ENCODE measurements at places on chromosomes 2 and 18.
A peak's percentile ranks its signal among the peaks of the same experiment; 100 is the strongest.

DNA sequence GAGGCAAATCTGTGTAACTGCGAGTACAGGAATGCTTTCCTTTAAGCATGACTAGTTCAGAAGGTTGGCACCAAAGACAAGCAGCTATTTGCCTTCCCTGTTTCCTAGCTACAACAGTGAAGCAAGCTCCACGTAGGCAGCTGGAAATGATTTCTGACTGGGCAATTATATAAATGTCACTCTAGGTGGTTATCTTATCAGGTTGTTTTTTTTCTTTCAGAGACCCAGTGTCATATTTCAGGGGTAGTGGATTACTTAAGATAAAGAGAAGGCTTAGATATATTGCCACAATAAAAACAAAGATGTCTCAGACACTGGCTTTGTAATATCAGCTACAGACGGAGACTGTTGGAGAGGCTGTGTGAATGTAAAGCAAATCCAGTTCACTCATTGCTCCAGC is 748.9 kb upstream of the NXPH2 start:
- no peak for DNase-seq
- no peaks in the 10 kb centered on the region for H3K4me1 ChIP-seq
- no peaks in the 10 kb centered on the region for H3K27me3 ChIP-seq
- no peaks in the 10 kb centered on the region for H3K36me3 ChIP-seq

GRCh38 chr2:48504647-48505327 is 25.2 kb upstream of the STON1 start:
- peaks cover 15% of the 10 kb centered on the region for H3K4me1 ChIP-seq
- DNase-seq = no peak
- no peaks in the 10 kb centered on the region for H3K27me3 ChIP-seq
- H3K4me3 ChIP-seq = no peak overlapping the region

GRCh38 chr2:214575030-214575429 is 164.2 kb downstream of the VWC2L start:
- H3K4me3 ChIP-seq = no peak overlapping the region
- H3K27ac ChIP-seq = no peak overlapping the region
- H3K36me3 ChIP-seq = no peaks in the 10 kb centered on the region
- no peaks in the 10 kb centered on the region for H3K27me3 ChIP-seq
- DNase-seq = no peak

GRCh38 chr18:47184419-47185050 is 8.4 kb upstream of the IER3IP1 start:
- no peak overlapping the region for H3K27ac ChIP-seq
- no peak for DNase-seq
- H3K27me3 ChIP-seq = peaks cover 6% of the 10 kb centered on the region
- H3K36me3 ChIP-seq = no peaks in the 10 kb centered on the region
- H3K4me3 ChIP-seq = no peak overlapping the region
- H3K4me1 ChIP-seq = no peaks in the 10 kb centered on the region

GRCh38 chr2:236632295-236633218 is 62.9 kb downstream of the ACKR3 start:
- H3K4me3 ChIP-seq = no peak overlapping the region
- no peak overlapping the region for H3K27ac ChIP-seq
- H3K27me3 ChIP-seq = no peaks in the 10 kb centered on the region
- no peaks in the 10 kb centered on the region for H3K36me3 ChIP-seq
- DNase-seq = no peak

DNA sequence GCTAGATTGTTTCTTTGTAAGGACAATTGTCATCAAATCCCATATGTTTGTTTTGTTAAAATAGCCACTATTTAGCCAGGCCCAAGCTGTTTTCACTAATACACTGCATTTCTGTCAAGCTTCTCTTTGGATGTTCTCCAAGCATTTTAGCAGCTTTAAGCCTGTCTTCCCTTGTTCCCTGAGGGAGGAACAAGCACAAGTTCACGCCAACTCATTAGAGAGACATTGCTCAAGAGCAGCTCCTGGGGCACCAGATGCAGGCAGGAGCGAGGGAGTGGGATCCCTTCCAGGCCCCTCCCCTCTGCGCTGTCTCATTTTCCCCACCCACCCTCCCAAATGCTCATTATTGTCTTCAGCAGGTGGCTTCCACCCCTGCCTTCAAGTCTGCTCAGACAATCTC is 32.6 kb upstream of the PPP3R1 start:
- no peak overlapping the region for H3K27ac ChIP-seq
- no peaks in the 10 kb centered on the region for H3K36me3 ChIP-seq
- no peak for DNase-seq
- H3K4me1 ChIP-seq = no peaks in the 10 kb centered on the region

DNA sequence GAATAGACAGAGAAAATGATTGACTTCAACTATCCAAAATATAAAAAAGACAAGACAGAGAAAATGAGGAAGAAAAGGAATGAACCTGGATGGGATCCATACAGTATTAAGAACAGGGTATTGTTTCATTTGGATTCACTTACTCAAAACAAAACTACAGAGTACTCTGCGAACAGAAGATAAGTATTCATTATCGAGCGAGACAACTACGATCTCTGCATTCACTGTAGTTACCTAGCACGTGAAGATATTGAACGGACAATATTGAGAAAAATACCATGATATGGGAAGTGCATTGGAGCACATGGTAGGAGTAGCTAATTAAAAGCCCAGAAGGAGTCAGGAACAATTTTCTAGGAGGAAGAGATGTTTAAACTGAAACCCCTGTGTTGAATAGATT is 1.0 kb upstream of the ORC2 start:
- peaks cover 28% of the 10 kb centered on the region for H3K4me1 ChIP-seq
- peaks cover 21% of the 10 kb centered on the region for H3K36me3 ChIP-seq

DNA sequence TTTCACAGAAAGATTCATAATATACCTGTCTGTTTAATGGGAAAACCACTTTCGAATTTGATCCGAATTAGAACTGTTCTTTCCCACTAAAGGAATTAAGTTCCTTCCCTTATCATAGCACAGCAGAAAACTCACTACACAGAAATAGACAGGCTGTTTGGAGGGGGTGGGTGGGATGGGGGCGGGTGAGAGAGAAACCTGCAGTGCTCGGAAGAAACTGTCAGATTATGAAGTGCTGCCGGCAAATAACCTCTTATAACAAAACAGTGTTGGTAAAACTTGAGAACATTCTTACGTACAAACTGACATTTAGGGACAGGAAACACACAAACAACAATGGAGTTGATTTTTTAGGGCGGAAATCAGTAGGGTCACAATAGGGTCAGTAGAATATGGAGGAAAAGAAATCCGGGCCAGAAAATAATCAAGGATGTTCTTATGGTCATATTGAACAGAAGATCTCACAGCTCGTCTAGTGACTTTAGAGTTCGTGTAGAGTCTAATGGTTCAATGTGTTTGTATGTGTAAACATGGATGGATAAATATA is 756.0 kb upstream of the LRATD1 start:
- no peak overlapping the region for H3K4me3 ChIP-seq
- DNase-seq = no peak
- no peaks in the 10 kb centered on the region for H3K4me1 ChIP-seq
- H3K36me3 ChIP-seq = no peaks in the 10 kb centered on the region
- H3K27me3 ChIP-seq = no peaks in the 10 kb centered on the region
- no peak overlapping the region for H3K27ac ChIP-seq

DNA sequence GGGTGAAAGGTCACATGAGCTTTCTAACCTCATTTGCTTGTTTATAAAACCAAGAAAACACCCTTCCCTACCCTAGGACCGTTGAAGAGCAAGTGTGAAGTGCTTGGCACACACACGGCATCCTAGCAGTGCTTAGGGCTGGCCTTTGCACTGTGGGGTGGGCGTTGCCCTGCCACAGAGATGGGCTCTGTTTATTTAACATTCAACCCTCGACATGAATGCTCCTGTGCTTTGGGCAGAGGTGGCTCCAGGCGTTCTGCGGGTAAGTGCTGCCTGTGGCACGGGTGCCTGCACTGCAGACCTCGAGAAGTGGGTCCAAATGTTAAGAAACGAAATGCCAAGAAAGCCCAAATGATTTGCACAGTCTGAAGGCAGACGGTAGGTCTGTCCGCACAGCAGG is 170.1 kb downstream of the FHOD3 start:
- DNase-seq = no peak
- H3K27me3 ChIP-seq = no peaks in the 10 kb centered on the region
- no peaks in the 10 kb centered on the region for H3K4me1 ChIP-seq
- no peaks in the 10 kb centered on the region for H3K36me3 ChIP-seq

- peaks cover 14% of the 10 kb centered on the region for H3K4me1 ChIP-seq
- H3K27ac ChIP-seq = peak overlapping the region; percentile 23
- no peaks in the 10 kb centered on the region for H3K27me3 ChIP-seq
- no peak overlapping the region for H3K4me3 ChIP-seq
Observed at GRCh38 chr2:235765181-235765820, 271.5 kb downstream of the AGAP1 start.

GRCh38 chr2:231671270-231672050 is 36.9 kb upstream of the PTMA start:
- no peak overlapping the region for H3K27ac ChIP-seq
- H3K27me3 ChIP-seq = no peaks in the 10 kb centered on the region
- no peaks in the 10 kb centered on the region for H3K36me3 ChIP-seq
- H3K4me1 ChIP-seq = peaks cover 12% of the 10 kb centered on the region

- no peak for DNase-seq
- no peak overlapping the region for H3K27ac ChIP-seq
- H3K36me3 ChIP-seq = no peaks in the 10 kb centered on the region
- H3K4me1 ChIP-seq = no peaks in the 10 kb centered on the region
Observed at GRCh38 chr18:49071317-49071716, 120.6 kb upstream of the SMAD7 start.

DNA sequence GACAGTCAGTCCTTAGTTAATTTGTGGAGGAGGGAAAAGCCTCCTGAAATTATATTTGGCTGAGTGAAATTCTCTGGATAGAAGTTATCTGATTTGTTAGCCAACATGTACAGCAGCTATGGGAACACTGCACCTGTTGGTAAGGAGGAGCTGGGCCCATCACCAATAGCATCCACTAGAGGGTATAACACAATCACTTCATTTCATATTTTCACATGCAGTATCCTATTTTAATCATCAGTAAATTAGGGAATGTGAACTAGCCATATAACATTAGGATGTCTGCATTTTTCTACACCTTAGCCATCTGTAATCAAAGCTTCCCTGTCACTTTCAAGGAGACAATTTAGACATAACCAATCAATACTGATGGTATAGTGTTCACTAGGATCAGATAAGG is 818.4 kb upstream of the CDH2 start:
- H3K4me3 ChIP-seq = no peak overlapping the region
- H3K27ac ChIP-seq = no peak overlapping the region
- H3K27me3 ChIP-seq = no peaks in the 10 kb centered on the region
- DNase-seq = no peak

DNA sequence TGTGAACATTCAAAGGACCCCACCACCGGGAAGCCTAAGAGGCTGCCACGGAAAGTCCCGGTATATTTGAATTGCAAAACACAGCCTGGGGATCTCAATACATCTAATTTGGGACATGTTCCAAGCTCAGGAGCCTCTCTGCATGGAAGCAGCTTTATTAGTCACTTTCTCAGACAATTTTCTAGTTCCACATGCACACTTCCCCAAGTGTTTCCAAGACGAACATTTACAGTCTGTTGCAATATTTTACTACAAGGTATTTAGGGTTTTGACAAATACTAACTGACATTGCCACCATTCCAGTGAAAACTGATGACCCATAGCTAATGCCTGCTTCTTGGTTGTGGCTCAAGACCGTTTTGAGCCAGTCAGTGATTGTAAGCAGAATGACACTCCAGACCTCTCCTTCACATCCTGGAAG is 145.3 kb downstream of the NCKAP5 start:
- no peak for DNase-seq
- no peak overlapping the region for H3K27ac ChIP-seq
- H3K4me1 ChIP-seq = no peaks in the 10 kb centered on the region
- H3K36me3 ChIP-seq = no peaks in the 10 kb centered on the region
- no peak overlapping the region for H3K4me3 ChIP-seq

DNA sequence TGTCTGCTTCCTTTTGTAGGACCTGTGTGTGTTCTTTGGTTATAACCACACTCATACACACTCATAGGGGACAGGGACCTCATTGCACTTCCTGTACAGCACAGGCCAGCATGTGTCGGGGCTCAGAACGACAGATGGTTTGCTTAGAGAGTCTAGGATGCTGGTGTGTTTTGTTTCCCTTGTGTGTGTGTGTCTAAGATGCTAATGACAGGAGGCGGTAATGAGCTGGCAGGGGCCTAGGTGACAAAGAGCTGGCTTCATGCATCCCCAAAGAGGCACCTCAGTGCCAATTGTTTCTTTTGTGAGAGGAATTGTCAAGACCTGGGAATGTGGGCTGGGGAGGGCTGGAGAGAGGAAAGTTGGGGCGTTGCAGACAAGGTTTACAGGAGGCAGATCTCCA is 66.6 kb downstream of the CELF4 start:
- no peak overlapping the region for H3K4me3 ChIP-seq
- H3K36me3 ChIP-seq = no peaks in the 10 kb centered on the region
- H3K27ac ChIP-seq = no peak overlapping the region
- H3K27me3 ChIP-seq = no peaks in the 10 kb centered on the region
- H3K4me1 ChIP-seq = no peaks in the 10 kb centered on the region

GRCh38 chr2:776487-776886 is 99.3 kb upstream of the TMEM18 start:
- H3K4me3 ChIP-seq = no peak overlapping the region
- H3K27me3 ChIP-seq = peaks cover 2% of the 10 kb centered on the region
- no peak for DNase-seq
- H3K4me1 ChIP-seq = no peaks in the 10 kb centered on the region
- H3K27ac ChIP-seq = no peak overlapping the region

- H3K27me3 ChIP-seq = no peaks in the 10 kb centered on the region
- no peak overlapping the region for H3K27ac ChIP-seq
- no peak for DNase-seq
- H3K4me3 ChIP-seq = no peak overlapping the region
Observed at GRCh38 chr2:127330753-127331152, 36.8 kb upstream of the ERCC3 start.

DNA sequence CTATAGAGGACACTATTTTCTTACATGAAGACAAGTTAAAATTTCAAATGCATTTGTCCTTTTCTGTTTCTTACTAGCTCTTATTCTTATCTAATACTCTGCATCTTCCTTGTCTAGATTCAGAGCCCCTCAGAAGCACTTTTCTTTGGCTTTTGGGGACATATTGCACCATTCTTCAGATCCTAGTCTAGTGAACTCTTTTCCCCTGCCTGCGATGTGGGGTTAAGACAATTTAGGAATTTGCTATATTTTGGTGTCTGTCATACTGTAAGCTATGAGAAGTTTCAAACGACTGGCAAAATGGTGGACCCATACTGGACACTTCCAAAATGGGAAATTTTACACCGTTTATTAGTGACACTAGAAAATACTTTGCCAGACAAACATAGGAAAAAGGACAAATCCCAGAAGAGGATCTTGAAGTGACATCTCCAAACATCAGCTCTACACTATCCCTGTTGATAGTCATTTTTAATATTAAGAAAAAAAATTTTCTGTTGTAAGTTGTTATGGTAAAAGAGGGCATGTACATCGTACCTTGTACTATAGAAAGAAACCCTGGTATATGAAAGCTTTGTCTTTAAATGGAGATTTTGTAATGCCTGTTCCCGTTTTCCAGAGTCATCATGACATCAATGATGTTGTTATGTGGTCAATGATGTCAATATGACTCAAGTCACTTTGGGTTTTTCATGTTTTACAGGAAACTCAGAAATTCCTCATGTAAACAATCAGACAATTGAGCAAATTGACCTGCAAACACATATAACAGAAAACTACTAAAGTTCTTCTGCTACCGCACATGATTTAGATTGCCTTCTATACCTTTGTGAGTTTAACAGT is 4.4 kb upstream of the KYNU start:
- H3K27ac ChIP-seq = peak overlapping the region; percentile 95
- H3K36me3 ChIP-seq = no peaks in the 10 kb centered on the region
- no peak for DNase-seq
- H3K4me3 ChIP-seq = no peak overlapping the region

All from RWPE2 (cell line).